NCI-H187 treated with DMSO at 0.1 percent for 48 hours (cell line): ENCODE measurements at places on chromosomes 6 and 20.

DNA sequence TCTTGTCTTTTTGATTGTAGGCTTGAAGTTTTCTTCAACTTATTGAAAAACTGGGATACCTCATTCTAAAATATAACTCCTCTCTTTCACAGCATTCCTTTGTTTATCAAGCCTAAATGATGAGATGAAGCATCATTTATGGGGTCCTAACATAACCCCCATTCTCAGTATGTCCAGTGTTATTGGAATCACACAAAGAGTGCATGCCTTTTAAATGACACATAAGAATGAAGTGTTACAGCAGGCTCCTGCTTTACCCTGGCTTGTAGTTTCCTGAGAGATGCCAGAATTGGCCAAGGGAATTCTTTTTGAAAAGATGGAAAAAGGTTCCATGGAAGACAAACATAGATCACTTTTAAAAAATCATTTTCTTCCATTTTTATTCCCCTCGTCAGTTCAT lies 502.4 kb downstream of the BCKDHB start:
- DNase-seq, result no peak

DNA sequence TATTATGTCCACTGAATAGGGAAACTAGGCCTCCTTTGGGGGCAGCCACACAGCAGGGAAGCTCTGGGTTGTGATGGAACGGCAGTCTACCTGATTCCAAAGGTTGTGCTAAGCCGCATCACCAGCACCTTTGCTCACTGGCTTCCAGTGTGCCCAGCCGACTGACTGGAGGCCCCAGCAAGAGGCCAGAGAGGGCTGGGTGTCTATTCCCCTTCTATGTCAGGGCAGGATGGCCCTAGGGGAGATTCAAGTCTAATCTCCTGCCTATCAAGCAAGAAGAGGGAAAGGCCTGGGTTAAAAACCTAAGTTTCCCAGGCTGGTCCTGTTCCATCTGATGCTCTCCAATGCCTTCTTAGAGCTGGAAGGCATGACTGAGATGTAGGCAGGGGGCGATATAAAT lies 53.6 kb downstream of the JPH2 start:
- no peak for DNase-seq

- no peak for DNase-seq
Measured at GRCh38 chr20:22071841-22072240, 366.4 kb downstream of the PAX1 start.

GRCh38 chr20:46749147-46749546 lies 39.7 kb downstream of the SLC2A10 start:
- no peak for DNase-seq

GRCh38 chr6:28011722-28012121 lies 54.7 kb downstream of the OR2B6 start:
- no peak for DNase-seq

DNA sequence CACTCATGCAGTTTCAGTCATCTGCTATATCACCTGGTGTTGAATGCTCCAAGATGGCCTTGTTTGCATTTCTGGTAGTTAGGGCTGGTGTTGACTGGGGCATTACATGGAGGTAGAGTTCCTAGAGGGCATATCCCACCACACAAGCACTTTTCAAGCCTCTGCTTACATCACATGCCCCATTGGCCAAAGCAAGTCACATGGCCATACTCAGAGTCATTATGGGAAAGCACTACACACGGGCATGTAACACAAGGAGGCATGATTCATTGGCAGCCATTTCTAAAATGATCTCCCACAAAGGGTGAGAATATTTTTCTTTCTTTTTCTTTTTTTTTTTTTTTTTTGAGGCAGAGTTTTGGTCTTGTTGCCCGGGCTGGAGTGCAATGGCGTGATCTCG lies 73.2 kb downstream of the TRMT6 start:
- DNase-seq, result no peak

DNA sequence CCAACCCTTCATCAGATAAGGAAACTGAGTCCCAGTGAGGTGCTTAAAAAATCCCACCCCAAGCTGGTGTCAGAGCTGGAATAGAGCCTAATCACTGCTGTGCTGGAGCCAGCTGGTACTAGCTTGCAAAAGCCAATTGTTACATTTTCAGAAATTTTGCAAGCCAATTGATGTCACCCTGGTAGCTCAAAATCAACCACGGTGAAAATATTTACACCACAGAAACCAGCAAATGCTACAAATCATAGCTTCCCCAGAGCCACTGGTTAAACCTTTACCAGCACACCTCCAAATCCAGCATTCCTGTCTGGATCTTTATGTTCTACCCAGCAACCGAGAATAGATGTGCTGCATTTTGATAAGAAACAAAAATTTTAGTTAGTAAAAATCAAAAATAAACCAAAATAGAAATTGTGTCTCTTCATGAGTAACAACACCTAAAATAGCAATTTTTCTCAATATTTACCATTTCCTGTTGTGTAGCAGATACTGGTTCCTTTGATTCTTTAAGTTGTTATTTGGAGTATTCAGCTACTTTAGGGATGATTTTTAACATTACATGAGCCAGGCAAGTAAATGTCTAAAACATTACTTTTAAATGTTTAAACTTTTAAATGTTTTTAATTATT lies 7.2 kb upstream of the LCA5 start:
- DNase-seq, result no peak

DNA sequence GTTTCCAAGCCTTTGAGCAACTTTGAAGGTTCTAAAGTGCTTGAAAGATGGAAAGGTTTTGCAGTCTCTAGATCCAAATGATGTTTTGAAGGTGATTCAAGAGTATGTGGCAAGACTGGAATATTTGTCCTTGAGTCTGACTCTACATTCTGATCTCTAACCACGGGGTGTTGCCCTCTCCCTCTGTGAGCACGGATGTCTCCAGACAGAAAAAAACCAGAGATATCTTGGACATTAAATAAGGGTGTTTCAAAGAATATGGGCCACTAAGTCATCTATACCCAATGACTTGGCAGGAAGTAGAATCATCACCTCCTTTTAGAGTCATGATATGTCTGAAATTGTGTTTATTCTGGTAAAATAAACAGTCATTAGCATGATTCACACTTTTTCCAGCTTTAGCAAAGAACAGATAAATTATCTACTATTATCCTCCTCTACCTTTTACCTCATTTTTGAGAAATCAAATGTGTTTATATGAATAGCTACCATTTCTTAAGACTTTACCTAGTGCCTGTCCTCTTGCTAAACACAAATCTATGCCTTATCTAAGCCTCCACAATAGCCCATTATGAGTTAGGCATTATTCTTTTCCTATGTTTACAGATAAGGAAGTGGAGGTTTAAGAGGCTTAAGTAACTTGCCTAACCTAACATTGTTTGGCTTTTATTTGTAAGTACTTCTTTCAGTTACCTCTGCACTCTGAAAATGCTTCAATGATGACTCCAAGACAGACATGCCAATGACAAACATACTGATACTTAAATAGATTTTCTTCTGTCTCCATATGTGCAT lies 384.4 kb downstream of the BMP2 start:
- DNase-seq, result no peak

- no peak for DNase-seq
Measured at GRCh38 chr6:36683145-36683655, 4.7 kb downstream of the CDKN1A start.

DNA sequence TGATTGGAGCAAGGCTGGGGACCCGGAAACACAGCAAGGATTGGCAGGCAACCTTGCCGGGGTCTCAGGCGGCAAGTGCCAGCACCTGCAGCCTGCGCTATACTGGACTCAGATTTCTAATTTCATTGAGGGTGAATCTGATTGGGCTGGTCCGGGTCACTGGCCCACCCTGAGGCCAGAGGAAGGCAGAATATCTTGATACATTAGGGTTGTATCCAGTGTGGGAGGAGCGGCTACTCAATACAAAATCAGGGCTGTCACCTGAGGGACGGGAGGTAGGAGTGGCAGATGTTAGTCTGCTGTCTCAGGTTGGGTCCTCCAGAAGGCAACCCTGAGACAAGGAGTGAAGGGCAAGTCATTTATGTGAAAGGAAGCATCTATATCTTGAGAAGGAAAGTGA lies 40.7 kb downstream of the BFSP1 start:
- no peak for DNase-seq

DNA sequence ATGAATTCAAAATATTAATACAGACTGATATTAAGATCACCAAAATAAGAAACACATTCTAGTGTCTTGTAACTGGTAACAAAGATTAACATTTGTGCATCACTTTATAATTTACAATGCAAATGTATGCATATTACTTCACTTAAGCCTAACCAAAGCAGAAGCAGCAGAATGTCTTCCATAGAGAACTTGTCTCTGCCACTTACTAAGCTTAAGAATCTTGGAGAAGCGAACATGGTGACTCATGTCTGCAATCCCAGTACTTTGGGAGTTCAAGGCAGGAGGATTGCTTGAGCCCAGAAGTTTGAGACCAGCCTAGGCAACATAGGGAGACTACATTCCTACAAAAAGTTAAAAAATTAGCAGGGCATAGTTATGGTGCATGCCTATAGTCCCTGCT lies 18.8 kb downstream of the AK9 start:
- no peak for DNase-seq

DNA sequence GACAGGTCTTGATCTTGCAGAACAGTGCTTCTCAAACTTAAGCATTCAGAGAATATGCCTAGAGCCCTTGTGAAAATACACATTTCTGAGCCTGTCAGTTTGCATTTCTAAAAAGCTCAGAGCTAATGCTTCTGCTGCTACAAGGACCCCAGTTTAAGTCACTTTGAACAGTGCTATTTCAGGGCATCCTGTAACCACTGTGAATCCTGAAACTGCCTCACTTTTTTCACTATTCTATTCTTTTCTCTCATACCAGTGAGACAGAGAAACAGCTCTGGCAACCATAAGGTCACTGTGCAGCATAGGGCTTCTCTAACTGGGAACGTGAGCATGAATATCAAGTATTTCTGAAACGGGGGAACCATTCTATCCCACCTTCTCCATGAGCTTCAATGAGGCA lies 51.2 kb downstream of the LGSN start:
- DNase-seq, result no peak

GRCh38 chr20:45782890-45783289 lies 8.8 kb downstream of the WFDC3 start:
- DNase-seq, result no peak

DNA sequence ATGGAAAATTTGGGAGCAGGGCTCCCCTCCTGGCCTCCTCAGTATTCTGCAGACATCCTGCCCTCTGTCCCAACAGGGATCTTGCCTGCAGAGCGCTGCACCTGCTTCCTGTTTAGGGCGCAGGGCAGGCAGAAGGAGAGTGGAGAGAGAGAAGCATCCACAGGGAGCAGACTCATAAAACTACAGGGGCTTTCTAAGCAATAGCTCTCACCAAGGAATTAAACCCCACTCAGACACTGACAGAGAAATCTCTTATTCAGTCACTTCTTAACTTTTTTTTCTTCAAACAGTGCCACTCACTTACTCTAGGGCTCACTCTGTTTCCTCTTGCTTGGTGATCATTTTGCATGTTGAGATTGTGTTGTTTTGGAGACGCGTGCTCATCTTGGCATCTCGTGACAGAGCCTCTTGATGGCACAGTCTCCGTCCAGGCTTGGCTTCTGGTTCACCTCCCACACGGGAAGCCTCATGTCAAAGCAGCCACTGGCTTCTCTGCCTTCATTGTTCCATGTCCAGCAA lies 153.1 kb upstream of the INSM1 start:
- DNase-seq, result no peak

DNA sequence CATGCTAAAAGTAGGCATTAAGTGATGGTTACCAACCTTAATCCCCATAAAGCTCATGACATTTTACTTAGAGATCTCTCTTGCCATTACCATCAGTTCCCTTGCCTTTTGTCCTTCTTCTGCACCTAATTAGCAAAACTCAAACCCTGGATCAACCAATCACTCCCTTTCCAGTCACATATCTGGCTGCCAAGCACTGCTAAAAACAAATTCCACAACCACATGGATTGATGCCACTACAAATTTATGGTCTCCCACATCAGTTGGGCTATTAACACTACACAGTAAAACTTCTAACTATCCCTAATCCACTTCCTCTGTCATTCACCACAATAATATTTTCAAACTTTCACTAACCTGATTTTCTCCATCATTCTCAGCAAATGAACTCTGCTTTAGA lies 54.3 kb upstream of the RNF146 start:
- DNase-seq, result no peak

- no peak for DNase-seq
Measured at GRCh38 chr6:3625149-3625979, 126.1 kb downstream of the PXDC1 start.

- DNase-seq, result no peak
Measured at GRCh38 chr6:139236105-139236504, 55.7 kb downstream of the TXLNB start.

DNA sequence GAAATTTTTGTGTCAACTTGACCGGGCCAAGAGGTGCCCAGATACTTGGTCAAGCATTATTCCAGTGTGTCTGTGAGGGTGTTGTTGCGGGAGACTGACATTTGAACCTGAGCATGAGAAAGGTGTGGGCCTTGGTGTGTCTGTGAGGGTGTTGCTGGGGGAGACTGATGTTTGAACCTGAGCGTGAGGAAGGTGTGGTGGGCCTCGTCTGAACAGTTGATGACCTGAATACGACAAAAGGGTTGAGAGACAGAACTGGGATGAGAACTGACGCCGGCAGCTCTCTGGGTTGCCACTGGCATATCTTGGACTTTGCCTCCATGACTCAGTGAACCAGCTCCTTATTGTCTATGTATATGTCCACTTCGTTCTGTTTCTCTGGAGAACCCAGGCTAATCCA lies 240.5 kb downstream of the ERMARD start:
- DNase-seq, result no peak

DNA sequence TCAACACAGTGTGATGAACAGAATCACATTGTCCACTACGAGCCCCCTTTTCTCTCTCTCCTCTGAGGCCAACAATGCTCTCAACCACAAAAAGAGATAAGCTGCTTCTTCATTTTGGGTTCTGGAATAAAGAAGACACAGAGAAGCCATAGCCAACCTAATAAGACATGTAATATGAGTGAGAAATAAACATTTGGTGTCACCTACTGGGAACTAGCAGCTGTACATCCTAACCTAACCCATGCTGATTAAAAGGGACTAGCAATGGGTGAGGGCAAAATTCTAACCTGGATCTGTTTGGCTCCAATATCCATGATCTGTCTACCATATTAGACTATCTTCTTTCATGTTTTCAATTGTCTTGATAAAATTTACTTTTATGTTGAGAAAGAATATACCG lies 369.1 kb upstream of the MARCKS start:
- no peak for DNase-seq

DNA sequence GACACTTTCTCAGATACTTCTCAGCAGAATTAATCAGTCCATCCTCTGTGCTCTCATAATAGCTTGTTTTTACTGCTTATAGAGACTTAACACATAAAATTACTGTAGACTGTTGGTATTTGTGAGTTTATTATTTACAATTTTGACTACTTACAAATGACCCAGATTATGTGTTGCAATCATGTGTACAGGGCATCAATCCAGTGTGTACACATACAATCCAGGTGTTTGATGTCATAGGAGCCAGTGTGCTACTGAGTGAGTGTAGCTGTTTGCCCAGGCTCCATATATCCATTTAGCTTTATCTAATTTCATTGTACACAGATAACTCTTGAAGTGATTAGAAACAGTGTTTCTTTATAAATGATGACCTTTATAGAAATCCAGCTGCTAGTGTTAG lies 31.3 kb downstream of the TRMT11 start:
- DNase-seq, result no peak
